ENCODE measurements at places on chromosomes 3 and 15.

GRCh38 chr15:38555686-38556334 lies 8.8 kb downstream of the RASGRP1 start:
- peak; percentile 94 for DNase-seq

GRCh38 chr3:127038466-127038865 lies 55.6 kb downstream of the PLXNA1 start:
- DNase-seq: no peak

GRCh38 chr3:149243540-149243939 lies 21.9 kb upstream of the CP start:
- no peak for DNase-seq

GRCh38 chr15:70566047-70566835 lies 197.1 kb downstream of the UACA start:
- DNase-seq: no peak

GRCh38 chr3:24688446-24689148 lies 193.9 kb upstream of the THRB start:
- peak; percentile 56 for DNase-seq

DNA sequence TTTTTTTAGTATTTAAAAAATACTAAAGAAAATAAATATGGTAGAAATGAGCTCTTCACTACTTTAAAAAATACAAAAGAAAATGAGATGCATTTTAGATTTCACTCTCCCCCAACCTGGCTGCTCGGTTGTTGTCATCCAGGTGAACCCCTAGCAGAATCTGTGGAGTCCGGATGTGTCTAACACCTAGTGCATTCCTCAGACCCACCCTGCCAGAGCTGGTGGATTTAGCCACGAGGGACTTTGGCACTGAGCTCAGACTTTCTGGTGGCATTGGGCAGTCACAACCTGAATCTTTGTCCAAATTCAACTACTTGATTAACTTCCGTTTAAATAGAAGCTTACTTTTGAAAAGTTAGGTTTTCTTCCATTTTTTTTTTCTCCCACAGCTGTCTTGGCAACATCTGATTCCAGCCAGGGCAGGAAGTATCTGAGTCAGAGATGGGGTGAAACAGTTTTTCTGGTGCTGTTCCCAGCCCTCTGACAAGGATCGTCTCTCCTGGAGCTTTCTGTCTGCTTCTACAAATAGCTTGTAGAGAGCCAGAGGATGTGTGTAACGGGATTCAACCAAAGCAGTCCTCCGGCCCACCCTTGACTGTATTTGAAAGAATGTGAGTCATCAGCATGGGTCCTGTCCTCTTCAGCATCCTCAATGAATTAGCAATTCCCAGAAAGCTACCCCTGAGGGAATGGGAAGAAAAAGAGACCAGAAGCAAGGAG lies 301.8 kb upstream of the MCTP2 start:
- peak; percentile 99 for DNase-seq

DNA sequence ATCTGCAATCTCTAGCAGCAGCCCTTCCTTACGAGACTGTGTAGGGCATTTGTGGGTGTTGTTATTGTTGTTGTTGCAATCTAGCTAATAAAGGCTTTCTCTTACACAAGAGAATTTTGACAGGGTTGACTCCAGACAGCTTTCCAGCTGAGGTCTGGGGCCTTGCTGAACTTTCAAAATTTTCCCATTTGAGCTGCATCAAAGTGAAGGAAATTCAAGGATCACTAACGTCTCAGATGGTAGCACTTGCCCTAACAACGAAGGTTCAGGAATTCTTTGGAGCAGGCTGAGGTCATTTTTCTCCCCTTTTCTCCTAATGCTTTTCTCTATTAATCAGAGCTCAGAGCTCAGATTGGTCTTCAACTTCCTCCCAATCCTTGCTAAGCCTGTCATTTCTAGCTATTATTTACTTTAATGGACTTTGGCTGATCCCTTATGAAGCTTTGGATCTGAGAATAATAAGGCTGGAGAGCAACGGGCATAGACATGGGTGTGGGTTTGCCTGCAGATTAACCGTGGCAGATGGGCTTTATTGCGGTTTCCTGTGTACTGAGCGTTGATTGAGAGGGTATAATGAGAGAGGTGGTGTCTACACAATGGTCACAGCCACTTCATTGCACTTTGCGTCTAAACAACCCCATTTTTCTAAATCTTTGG lies 614.0 kb upstream of the AGTR1 start:
- no peak for DNase-seq

GRCh38 chr3:186277268-186277909 lies 84.6 kb downstream of the DGKG start:
- DNase-seq: peak; percentile 64

DNA sequence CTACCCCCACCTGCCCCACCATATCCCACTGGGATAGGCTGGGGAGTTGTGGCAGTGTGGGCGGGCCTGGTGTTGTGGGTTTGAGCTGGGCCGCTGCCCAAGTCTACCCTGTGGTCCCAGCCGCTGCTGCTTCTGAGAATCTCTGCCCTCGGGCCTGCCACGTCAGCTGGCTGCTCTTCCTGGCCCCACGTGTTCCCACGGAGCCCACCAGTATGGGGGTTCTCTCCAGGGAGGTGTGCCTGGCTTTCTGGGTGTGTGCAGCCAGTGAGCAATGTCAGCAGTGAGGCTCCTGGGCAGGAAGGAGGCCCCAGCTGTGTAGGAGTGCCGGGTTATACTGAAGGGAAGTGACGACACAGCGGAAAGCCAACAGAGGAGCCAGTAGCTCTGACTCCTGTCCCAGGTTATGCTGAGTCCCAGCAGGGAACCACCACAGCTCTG lies 10.5 kb downstream of the GNAI2 start:
- peak; percentile 95 for DNase-seq

DNA sequence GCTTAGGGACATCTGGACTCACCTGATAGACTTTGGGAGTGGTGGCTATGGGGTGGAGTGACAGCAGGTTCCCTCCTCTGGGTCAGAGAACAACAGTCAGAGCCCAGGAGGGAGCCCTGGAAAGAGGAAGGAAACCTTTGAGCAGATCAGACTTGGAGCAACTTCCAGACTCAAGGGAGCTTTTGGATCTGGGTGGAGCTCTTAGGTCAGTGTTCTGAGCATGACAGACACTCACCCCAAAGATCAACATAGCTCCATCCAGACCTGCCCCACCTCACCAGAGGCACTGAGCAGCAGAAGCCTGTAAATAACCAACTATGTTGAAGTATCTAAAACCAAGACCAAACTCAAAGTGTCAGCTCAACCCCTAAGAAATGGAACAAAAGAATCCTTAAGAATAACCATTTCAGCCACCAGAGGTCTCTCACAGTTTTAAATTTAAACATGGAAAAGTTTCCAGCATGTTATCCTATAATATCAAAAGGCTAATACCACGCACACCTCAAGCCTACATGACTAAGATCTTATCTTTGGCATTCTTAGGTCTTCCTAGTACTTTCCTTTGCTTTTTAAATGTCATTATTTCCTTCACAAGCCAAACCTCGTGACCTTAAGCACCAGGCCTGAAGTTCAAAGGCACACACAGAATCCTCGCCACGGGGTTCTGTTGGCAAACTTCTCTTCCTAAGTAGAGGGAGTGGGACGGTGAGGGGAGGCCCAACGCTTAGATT lies 56.4 kb downstream of the UMPS start:
- peak; percentile 48 for DNase-seq

- peak; percentile 21 for DNase-seq
Observed at GRCh38 chr3:47605652-47606051, 27.0 kb upstream of the CSPG5 start.

DNA sequence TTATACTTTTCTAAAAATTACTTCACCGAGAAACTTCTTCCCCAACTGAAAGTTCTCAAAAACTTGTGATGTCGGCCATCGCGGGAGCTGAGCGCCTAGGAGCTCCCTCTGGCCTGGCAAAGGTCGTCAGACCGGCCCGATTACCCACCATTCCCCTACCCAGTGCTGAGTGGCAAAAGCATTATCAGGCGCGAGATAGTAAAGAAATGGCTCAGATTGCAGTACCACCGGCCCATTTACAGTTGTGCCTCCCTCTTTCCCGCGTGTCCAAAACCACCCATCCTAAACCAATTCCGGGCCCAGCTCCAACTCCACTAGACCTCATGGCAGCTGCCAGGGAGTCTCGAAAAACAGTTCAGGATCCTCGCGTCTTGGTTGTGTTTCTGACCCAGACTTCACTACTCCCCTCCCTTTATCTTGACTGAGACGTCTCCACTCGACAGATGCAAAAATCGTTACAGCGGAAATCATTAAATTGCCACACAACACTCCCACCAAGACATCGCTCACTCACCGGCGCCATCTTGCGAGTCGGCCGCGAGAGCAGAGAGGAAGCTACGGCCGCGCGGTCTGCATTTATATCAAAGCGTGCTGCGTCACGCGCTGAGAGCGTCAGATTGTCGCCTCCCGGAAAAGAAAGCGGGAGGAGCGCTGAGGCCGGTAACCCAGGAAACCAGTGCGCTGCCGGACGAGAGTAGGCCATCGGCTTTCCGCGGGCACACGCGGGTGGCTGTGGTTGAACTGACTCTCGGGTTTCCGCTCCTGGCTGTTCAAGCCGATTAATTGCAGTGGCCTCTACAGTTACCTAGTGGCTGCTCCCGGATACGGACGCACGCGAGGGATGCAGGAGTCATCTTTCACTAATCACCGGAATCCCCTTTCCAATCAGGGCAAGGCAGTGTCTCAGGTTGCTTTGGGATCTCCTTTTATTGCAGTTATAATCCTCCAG lies at the start of gene RPL22L1:
TSS of gene RPL22L1 (minus strand) at position 551 of the 949 bp plus-strand sequence. CDS start at position 523, 28 bp downstream.
- peak; percentile 96 for DNase-seq

DNA sequence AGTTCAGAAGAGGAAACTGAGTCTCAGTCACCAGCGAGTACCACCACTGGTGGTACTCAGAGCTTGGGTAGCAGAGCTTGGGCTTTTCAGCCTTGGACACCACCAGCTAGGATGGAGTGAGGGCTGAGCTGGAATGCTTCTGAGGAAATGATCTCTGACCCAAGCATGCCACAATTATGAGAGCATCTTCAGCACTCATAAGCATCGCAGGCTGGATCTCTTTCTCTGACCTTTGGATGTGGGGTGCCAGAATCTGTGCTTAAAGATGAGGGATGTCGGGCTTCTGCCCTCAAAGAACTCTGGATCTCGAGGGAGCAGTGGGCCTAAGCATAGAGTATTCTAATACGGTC lies 36.4 kb downstream of the ZNF710 start:
- DNase-seq: peak; percentile 57

DNA sequence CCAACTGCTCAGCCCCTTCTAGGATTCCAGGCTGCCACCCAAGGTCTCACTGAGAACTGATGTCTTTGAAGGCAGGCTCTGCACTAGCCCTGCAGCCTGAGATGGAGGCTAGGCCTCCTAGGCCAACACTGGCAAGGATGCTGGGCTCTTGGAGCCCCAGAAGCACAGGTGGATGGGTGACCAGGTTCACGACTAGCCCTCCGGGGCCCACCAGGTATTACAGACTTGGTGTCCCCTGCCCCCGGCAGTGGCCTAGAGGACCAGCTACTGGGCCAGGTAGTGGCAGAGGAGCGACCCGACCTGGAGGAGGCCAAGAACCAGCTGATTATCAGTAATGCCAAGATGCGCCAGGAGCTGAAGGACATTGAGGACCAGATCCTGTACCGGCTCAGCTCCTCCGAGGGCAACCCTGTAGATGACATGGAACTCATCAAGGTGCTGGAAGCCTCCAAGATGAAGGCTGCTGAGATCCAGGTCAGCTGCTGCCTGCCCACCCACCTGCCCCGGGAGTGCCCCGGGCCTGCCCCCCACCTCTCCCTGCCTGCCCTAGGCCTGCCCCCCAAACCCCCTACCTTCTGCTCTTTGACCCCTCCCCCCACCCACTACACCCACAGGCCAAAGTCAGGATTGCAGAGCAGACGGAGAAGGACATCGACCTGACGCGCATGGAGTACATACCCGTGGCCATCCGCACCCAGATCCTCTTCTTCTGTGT lies 52.5 kb downstream of the SEMA3G start:
- no peak for DNase-seq

DNA sequence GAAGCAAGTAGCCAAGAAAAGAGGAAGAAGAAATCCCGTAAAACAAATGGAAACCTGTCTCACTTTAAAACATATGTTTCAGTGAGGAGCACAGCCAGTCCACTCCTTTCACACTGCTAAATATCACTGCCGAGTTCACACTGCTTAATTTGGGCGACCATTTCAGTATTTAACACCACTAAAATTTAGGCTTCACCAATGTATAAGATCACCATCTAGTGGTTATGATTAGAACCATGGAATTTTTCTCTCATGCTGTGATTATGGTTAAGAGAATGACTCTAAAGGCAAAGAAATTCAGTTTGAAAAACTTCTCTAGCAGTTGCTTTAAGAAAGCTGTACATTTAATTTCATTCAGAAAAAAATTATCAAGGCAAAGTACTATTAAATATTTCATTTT lies 16.6 kb downstream of the SLC4A7 start:
- DNase-seq: peak; percentile 59

DNA sequence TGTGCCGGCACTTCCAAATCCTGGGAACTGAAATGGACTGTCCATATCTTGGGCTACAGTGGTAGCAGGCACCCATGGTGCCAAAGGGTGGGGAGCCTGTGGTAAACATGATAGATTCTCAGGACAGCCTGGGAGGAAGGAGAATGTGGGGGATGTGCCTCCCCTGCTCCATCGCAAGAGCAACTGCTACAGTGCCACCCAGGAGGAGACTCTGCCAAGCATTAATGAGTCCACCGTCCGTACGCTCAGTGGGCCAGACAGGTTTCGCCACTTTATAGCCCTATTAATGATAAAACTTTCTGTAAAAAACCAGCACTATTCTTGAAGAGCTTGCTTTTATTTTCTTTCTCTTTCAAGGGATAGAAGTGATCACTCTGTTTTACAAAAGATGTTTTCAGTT lies 75.2 kb downstream of the FMN1 start:
- no peak for DNase-seq

DNA sequence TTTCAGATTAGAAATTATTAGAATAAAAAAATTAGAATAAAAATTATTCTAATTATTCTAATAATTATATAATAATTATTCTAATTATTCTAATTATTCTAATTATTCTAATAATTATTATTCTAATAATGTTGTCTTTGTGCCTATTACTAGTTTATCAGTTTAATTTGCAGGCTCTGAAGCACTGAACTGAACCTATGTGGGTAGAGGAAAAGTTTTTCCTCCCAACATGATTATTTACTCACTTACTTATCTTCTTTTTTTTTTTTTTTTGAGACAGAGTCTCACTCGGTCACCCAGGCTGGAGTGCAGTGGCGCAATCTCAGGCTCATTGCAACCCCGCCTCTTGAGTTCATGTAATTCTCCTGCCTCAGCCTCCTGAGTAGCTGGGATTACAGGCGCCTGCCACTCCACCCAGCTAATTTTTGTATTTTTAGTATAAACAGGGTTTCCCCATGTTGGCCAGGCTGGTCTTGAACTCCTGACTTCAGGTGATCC lies 39.7 kb upstream of the C15orf39 start:
- no peak for DNase-seq

GRCh38 chr3:69866988-69867720 lies 127.9 kb downstream of the MITF start:
- peak; percentile 28 for DNase-seq

DNA sequence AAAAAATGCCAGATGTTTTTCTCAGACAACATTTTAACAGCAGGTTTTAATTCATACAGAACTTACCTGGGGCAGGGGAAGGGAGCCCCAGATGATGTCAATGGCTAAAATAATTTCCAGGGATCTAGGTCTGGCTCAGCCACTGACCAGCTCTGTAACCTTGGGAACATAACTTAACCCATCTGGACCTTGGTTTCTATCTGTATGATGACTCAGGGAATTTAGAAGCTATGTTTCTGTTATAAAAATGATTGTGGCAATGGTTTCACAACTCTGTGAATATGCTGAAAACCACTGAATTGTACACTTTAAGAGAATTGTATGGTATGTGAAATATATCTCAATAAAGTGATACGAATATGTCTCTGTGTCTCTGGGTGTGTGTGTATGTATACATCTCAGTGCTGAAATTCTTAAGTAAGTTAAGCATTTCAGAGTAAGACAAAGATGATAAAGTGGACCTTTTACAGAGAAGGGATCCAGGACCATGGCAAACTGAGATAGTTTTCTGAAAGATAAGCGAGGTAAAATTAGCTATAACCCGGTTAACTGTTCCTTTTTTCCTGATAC lies 2.9 kb downstream of the SH3GL3 start:
- DNase-seq: peak; percentile 77

Data from fibroblast of upper back skin (primary cell).